Fibroblast of lung (primary cell): ENCODE measurements at places on chromosomes 11 and 22. TPM values are rescaled to one million over a fixed set of nuclear protein-coding genes. Genes with fewer than 3 reads are reported as not detected.
A peak's percentile ranks its signal among the peaks of the same experiment; 100 is the strongest.

DNA sequence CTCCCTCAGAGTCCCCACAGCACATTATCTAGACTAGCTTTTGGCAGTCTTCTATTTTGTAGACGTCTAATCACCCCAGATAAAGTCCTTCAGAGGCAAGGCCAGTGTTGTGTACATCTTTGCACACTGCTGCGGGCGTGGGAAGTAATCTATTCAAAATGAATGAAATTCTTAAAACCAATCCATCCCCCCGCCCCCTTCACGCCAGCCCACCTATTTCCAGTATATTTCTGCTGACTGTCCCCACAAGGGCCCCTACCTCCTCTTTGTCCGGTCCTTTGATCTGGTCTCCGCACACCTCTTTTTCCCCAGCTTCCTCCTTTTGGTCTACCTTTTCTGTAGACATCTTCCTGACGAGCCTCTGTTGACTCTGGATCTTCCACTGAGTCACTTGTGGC, 375 bp downstream of the BSCL2 start:
- DNase-seq, result no peak

Gene TANGO2
- total RNA-seq, result 33.4 and 52.8 TPM in 2 replicates

- no peak for DNase-seq
These were observed 41.3 kb downstream of the TRIM29 start for GRCh38 chr11:120096369-120097191.

DNA sequence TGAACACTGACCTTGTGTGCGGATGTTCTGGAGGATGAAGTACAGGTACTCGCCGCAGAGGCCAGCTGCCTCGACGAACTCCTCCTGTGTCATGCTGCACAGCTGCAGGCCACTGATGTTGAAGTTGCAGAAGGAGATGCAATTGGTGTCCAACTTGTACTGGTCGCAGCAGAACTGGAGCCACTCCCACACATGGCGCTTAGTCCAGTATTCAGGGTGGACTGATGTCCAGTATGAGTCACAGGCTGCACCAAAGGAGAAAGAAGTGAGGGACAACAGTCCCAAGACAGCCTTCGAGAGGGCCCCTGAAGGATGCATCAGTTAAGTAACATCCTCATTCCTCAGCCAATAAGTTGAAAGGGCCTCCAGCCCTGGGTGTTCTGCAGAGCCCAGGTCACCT, 20.1 kb downstream of the ELF5 start:
- DNase-seq, result no peak

DNA sequence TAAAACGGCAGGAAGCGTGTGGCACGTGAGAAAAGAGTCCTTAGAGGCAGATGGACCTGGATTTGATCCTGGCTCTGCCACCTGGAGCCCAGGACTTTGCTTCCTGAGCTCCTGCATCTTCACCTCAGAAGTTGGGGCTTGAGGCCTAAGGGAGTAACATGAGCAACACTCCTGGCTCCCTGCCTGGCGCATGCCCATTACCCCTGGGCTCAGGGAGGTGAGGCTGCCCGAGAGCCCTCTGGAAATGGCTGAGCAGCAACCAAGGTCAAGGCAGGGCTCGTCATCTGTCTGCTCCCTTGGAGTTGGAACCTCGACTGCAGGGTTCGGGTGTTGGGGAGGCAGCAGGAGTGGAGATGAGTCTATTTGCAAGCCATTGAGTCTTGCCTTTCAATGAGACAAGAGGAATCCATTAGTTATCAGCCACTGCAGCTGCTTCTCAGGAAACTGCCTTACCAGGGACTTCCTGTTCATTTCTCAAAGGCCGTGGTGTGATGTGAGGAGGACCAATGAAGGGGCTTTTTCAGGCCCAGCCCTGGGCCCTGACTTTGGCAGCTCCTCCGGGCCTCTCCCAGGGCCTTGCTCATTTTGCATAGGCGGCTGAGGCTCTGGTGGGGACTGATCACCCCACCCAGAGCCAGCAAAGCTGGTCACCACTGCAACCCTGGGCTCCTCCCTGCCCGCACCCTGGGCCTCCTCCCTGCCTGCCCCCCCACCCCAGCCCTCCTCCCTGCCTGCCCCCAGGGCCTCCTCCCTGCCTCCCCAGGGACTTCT, 6.4 kb downstream of the FADS2 start:
- peak; percentile 90 for DNase-seq

DNA sequence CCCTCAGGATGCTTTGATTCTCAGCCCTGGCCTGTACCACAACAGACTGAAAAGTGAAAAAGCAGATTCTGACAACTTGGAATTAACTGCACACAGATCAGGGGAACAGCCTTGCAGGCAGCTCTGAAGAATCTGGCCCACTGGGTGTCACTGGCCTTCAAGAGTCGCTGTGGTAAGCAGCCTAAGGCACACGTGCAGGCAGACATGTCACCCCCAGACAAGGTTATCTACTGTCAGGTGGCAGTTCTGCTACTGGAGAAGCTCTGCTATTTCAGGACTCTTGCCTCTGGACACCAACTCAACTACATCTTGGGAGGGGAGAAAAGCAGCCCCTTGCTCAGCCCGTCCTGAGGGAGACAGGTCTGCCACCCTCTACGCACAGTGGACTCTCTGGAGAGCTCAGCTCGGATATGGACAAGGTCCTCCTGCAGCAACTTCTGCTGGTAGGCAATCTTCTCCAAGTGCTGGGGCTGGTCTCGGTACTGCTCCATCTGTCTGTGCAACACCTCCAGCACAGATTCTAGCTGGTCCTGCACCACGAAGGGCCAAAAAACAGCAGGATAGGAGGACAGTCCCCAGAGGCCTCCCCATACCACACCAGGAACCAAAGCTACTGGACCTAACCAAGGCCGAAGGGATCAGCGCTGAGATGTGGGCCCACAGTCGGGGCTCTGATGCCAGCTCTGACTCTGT, 63.0 kb downstream of the C11orf58 start:
- no peak for DNase-seq

- DNase-seq, result no peak
These were observed 88.1 kb downstream of the RELT start for GRCh38 chr11:73464347-73464746.

Gene TMPRSS5
- total RNA-seq, result under 0.01 and 0.17 TPM in 2 replicates

DNA sequence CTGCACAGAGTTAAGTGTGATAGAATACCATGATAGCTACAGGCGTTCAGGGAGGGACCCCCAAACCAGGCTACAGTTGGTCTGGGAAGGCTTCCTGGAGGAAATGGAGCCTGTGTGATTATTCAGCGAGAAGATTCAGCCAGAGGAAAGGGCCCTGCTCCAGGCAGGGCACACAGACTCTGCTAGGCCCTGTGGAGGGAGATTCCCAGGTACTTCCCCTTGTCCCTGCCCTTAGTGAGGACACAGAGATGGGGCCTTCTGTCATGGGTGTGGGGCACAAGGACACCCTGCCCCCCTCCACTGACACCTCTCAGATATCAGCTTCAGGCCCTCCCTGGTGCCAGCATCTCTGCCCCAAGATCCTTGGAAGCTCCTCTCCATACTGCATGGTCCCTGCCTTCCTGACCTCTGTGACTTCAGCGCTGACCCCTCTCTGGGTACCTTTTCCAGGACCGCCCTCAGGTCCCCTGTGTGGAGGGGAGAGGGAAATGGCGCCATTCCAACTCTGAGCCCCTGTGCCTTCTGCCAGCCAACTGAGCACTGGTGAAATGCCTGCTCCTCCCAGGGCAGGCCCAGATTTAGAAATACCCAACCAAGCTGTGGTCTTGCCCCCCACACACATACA, 12.6 kb upstream of the POU2F3 start:
- DNase-seq, result no peak

Gene LBHD1
- 3.6 and 4.5 TPM in 2 replicates for total RNA-seq

Gene PRG3
- total RNA-seq, result not detected in 2 replicates

Gene CDHR5
- total RNA-seq, result not detected in 2 replicates

DNA sequence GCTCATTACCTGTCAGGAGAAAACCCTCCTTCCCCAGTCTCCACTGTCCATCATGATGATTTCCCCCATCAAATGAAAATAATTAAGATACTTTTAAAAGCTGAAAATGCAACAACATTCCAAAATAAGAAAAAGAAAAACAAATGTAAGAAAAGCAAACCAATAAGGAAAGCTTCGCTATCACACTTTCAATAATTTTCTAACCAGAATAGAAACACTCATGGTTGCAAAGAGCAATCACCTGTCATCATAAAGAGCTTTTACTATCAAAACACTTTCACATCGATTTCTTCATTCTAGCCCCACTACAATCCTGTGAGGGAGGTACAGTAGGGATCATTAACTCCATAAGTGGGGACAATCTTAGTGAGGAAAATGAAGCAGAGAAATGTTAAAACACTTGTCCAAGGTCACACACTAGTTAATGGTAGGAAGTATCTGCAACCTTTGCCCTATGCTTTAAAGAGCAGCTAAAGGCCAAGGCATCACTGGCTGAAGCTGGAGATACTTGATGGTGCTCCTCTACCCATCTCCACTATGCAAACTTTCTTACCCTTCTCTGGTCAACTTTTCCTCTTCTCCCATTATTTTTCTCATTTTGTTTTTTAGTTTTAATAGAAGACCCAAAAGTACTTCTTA, 2.6 kb downstream of the RBM4B start:
- no peak for DNase-seq

DNA sequence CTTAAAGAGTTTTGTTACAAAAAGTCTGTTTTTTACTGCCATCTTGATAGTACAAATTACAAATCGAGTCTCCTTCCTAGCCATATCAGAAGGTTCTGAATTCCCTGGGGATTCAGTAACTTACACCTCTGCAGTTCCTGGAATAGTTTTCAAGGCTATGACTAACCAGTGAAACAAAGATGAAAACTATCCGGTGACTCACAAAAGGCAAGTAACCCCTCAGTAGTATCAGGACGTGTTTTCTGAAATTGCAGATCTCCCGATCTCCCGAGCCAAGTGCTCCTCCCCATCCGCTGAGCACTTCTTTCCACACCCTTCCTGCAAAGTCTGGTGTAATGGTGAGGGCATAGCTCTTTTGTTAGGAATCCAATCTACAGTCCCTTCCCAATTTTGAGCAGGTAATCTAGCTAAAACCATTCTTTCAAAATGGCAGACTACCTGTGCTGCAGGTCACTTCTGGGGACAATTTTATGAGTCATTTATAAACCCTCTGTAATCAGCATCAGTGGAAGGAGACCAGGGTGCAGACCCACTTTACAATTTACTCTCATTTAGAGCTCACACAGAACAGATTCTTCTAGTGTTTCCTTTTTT, 7.7 kb downstream of the E2F8 start:
- DNase-seq, result peak; percentile 65

DNA sequence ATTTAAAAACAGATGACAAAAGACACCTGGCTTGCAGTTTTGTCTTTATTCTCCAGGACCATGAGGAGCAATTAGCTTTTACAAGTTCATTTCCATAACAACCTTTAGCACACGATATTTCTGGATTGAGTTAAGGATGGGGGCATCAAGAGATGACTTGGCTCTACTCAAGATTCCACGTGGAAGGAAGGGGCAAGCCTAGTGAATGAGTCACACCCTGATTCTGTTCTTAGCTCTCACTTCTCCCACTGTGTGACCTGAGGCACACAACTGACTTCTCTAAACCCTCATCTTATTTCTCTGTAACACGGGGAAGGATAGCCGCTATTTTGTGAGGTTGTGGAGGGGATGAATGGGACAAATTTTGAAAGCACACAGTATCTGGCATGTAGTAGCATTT, 185.5 kb downstream of the KIRREL3 start:
- no peak for DNase-seq

- peak; percentile 84 for DNase-seq
These were observed 76.9 kb downstream of the KCNJ1 start for GRCh38 chr11:128790196-128790595.

Gene SPDYC
- not detected in 2 replicates for total RNA-seq

DNA sequence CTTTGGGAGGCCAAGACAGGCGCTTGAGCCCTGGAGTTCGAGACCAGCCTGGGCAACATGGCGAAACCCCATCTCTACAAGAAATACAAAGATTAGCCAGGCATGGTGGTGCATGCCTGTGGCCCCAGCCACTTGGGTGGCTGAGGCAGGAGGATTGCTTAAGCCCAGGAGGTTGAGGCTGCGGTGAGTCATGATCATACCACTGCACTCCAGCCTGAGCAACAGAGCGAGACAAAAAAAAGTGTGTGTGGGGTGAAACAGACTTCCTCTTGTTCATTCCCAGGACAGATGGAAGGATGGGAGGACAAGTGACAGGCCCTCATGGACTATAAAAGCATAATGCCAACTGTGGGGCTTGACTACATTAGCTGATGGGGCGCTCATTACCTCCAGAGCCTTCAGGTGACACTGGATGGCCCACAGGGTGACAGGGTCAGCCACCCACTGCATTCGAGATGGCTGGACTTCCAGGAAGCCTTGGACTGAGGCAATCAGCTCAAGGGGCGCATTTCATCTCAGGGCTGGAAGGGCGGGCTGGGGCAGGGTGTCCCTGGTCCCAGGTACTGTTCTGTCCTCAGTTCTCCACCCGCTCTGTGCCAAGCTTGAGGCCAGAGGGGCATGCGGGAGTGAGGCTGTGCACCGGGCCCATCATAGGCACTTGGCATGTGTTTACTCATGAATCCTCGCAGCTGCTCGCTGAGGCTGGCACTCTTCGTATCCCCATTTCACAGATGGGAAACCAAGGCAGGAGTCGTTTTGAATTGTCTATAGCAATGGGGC, 12.5 kb downstream of the NPTXR start:
- peak; percentile 69 for DNase-seq

DNA sequence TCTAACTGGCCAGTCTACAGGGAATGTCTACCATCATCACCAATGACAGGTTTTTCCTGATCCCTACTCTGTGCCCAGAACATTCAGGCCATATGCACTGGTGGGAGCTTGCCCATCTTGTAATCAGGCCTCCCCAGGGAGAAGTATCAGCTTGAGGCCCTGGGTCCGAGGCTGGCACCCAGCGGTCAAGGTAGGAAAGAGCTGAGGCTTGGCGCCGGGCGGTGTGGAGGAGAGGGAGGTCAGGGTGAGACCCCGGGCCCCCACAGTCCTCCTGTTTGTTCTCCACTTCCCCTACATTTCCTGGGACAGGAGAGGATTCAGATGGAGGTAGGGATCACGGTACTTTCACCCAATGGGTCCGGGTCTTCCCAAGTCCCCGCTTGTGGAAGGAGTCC, 15.5 kb downstream of the TSKU start:
- no peak for DNase-seq

Gene RAC2
- 1.5 and 2.1 TPM in 2 replicates for total RNA-seq

DNA sequence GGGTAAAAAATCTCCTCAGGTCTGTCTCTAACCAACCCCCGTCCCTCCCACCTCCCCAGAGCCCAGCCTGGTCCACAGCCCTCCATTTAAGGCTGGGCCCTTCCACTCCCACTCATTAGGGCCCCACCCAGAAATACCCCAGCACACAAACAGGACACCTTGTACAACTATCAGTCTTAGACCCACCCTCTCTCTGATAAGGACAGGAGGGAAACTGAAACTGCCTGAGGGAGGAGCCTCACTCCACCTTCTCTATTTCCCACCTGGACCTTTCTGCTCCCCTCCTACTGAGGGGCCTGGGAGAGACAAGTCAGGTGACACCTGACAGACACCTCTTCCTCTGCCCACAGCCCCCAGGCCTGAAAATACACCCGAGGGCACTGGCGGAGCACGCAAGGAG, 90.2 kb downstream of the PLEKHA7 start:
- DNase-seq, result no peak
